Gastroesophageal sphincter (tissue), 4 donors: ENCODE measurements at places on chromosomes 6 and 20.

- H3K36me3 ChIP-seq = peaks cover 52% of the 10 kb centered on the region
- ATAC-seq = no peak
- no peaks in the 10 kb centered on the region for H3K27me3 ChIP-seq
- no peaks in the 10 kb centered on the region for H3K4me1 ChIP-seq
- no peak overlapping the region for H3K27ac ChIP-seq
Observed at GRCh38 chr6:34295721-34296120, 46.9 kb upstream of the SMIM29 start.

DNA sequence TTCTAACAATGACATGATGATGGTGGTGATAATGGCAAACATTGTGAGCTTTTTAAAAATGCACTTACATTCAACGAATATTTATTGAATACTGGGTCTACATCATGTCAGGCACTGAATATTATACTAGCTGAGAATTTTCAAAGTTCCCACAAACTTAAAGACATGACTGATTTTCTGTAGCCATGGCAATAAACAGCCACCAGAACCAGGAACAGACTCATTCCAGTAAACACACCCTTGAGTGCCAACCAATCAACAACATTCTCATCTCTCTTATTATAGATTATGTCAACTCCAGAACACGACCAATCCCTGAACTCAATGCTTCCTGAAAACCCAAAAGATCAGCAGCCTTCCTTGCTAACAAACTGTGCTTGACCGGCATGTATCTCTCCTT lies 212.4 kb upstream of the RUNX2 start:
- no peak for ATAC-seq
- no peaks in the 10 kb centered on the region for H3K27me3 ChIP-seq
- H3K4me1 ChIP-seq = no peaks in the 10 kb centered on the region
- H3K36me3 ChIP-seq = no peaks in the 10 kb centered on the region
- H3K4me3 ChIP-seq = no peak overlapping the region
- H3K27ac ChIP-seq = no peak overlapping the region

DNA sequence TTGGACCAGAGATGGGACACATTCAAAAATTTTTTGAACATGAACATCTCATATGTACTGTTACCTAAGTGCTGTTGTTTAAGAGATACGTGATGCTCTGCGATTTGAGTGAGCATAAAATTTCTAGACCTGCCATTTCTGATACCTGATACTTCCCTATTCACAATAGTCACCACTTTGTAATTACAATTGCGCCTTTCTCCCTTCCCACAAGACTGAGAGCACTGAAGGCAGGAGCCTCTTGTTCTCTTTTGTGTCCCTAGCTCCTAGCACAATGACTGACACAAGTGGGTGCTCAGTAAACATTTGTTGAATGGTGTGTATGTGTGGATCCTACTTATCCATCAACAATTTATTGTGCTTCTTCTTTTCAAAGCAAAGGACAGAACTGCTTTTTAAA lies 92.8 kb upstream of the TMEM30A start:
- ATAC-seq = no peak
- H3K27me3 ChIP-seq = no peaks in the 10 kb centered on the region

DNA sequence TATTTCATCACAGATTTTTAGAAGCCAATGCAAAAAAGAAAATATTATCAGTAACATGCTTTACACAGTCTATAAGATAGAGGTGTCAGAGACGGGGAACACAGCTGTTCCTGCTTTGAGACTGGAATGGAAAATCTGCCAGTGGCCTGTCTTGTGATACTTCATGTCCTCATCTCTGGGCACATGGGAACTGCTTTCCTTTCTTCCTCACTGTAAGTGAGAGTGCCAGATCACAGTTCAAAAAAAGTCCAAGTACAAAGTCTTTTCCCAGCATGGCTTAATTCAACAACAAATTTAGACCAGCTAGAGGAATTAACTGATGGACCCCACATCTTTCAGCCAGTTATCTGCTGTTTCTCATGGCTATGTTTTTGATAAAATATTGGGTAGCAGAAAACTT lies 490.4 kb downstream of the CDKAL1 start:
- H3K4me3 ChIP-seq = no peak overlapping the region
- H3K27me3 ChIP-seq = no peaks in the 10 kb centered on the region
- no peaks in the 10 kb centered on the region for H3K4me1 ChIP-seq
- no peaks in the 10 kb centered on the region for H3K36me3 ChIP-seq
- ATAC-seq = no peak

- no peaks in the 10 kb centered on the region for H3K4me1 ChIP-seq
- peaks cover 10% of the 10 kb centered on the region for H3K27me3 ChIP-seq
- H3K4me3 ChIP-seq = no peak overlapping the region
- no peak for ATAC-seq
Observed at GRCh38 chr6:10101551-10102252, 313.2 kb downstream of the TFAP2A start.

DNA sequence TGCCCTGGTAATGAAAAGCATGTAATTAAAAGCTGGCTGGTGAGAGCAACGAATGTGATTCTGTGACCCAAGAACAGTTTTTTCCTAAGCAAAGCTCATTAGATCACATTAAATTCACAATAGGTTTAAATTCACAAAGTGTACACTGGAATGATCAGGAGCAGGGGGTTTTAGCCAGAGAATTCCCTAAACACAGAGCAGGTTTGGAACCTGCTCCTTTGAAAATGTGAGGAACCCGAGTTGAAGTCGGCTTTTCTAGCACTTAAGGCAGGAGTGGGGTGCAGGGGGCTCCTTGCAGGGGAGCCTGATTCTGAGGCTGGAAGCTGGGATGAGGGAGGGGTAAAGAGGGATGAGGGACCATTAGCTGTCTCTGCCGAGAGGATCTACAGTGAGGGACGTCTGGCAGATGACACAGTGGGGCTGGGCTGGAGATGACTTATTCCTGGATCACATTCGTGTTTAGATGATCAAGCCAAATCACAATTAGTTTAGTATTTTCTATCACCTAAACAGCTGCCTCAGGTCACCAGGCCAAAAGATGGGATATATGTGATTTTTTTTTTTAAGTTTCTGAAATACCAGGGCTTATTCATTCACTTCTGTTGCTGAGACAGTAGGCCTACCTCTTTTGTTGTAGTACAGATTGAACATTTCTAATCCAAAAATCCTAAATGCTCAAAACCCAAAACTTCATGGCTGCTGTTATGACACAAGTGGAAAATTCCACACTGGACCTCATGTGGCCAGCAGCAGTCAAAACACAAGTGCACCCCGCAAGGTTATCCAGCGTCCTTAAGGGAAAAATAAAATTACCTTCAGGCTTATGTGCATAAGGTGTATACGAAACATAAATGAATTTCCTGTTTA lies 93.1 kb upstream of the HIVEP1 start:
- no peak for ATAC-seq
- peak overlapping the region; percentile 53 for H3K27ac ChIP-seq
- H3K4me1 ChIP-seq = no peaks in the 10 kb centered on the region
- H3K27me3 ChIP-seq = no peaks in the 10 kb centered on the region

GRCh38 chr20:24147479-24147878 lies 158.9 kb upstream of the GGTLC1 start:
- H3K4me1 ChIP-seq = no peaks in the 10 kb centered on the region
- ATAC-seq = no peak
- peaks cover 3% of the 10 kb centered on the region for H3K27me3 ChIP-seq
- no peaks in the 10 kb centered on the region for H3K36me3 ChIP-seq
- no peak overlapping the region for H3K27ac ChIP-seq
- no peak overlapping the region for H3K4me3 ChIP-seq

DNA sequence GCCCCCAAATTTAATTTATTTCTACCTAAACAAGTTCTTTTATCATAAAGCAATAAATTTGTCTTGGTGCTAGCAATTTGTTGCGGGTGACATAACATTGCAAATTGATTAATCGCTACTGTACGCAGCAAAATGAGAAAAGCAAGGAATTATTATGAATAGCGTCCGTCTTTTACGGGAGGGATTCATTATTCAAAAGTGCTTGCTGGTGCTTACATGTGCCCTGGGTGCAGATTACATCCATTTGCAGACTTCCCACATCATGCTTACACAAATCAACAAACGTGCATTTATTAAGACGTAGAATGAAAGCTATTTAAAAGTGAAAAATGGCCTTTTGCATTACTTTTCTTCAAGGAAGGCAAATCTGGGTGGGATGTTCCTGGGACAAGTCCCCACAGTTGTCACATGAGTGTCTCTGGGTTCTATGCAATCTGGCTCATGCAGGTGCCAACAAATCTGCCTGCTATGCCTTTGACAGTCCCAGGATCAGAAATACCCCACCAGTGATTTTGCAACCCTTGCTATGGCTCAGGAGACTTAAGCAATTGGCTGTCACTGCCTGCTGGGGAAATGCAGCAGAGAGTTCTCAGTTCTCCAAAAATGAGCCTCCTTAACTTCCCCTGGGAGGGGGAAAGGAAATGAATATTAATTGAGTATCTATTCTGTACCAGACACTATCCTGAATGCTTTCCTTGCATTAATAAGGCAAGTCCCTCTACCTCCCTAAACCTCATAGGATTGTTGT lies 30.1 kb upstream of the MAFB start:
- no peak for ATAC-seq
- no peak overlapping the region for H3K4me3 ChIP-seq
- no peaks in the 10 kb centered on the region for H3K36me3 ChIP-seq
- peaks cover 17% of the 10 kb centered on the region for H3K27me3 ChIP-seq
- no peaks in the 10 kb centered on the region for H3K4me1 ChIP-seq
- H3K27ac ChIP-seq = no peak overlapping the region

DNA sequence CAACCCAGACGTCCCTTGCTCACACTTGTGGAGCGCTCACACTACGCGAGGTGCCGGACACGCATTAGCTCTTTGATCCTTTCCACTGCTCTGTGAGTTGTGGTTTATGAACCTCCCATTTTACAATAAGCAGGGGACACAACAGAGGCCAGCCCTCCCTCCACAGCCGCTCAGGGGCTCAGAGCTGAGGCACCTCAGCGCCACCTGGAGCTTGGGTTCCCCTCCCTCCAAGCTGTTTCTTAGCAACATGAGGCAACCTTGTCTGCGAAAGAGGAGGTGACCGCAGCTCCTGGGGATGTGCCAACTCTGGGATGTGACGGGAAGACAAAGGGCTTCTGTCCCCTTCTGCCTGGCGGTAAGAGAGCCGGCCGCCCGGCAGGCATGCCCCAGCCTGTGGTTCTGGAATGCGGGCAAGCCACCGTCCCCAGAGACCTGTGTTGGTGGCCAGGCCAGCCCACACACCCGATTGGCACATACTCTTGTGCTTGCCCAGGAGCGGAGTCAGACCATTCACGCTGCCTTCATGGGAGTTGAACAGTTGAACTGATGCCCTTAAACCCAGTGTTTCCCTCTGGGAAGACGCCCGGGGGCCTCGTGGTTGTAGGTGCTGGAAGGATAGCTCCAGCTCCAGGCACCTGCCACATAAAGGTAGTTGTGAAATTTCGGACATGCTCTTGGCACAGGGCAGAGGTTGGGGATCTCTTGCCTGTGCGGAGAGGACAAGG lies 44.5 kb downstream of the RBM38 start:
- H3K27ac ChIP-seq = peak overlapping the region; percentile 91
- H3K4me3 ChIP-seq = no peak overlapping the region
- H3K4me1 ChIP-seq = peaks cover 85% of the 10 kb centered on the region
- no peaks in the 10 kb centered on the region for H3K27me3 ChIP-seq
- H3K36me3 ChIP-seq = no peaks in the 10 kb centered on the region

DNA sequence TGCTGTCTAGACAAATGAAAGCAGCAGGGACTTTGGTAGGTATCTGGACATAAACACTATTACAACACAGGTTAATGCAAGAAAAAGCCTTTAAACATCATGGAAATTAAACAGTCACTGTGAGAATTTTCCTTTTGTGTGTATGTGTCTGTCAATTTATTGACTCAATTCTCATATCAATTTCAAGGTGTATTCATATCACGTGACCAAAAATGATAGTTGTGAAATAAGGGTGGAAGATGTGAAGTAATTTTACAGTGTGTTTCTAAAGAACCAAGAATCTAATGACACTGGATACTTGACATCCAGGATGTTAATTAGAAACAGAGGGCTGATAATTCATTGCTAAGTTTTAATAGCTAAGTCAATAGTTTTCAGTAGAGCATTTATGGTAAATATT lies 244.0 kb downstream of the TMEM242 start:
- H3K27me3 ChIP-seq = no peaks in the 10 kb centered on the region
- H3K36me3 ChIP-seq = no peaks in the 10 kb centered on the region
- no peak for ATAC-seq

- H3K27me3 ChIP-seq = no peaks in the 10 kb centered on the region
- H3K4me3 ChIP-seq = no peak overlapping the region
- H3K27ac ChIP-seq = no peak overlapping the region
- no peak for ATAC-seq
Observed at GRCh38 chr20:11675920-11676629, 241.6 kb upstream of the BTBD3 start.

DNA sequence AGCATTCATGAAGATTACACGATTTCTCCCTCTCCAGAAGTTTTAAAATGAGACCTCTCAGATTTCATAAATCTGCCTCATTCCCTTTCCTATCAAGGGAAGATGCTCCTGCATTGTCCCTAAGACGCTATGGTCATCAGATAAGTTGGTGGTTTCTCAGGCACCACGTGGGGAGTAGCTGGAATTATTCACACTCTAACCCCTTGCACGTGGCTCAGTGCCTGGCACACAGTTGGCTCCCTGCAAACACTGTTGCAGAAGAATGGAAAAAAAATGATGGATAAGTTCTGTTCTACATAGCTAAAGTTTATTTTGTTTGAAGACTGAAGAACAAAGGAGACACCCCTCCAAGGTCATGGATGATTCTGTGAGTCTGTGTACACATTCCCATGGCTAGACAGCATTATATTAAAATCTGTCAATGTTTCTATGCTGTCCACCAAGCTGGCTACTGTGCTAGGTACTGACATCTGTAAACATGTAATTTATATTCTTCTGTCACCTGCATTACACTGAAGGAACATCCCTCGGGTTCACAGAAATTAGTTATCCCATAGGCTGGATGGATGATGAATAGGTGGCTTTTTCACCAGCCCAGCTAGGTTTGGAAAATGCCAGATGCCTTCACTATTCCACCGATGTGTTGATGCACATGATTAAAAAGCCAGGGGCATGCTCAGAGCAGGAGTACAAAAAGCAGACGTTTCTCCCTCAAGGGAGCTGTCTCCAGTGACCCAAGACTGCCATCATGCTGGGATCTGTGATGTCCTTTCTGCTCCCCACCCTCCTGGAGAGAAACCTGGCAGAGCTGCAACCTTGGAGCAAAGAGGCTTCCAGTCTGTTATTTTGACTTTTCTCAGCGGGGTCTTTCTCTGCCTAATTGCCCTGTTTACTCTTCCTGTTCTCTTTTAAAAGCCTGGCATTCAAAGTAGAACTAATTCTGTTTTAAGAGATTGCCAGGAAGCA lies 610.5 kb downstream of the UTRN start:
- no peak for ATAC-seq
- H3K36me3 ChIP-seq = no peaks in the 10 kb centered on the region
- no peaks in the 10 kb centered on the region for H3K27me3 ChIP-seq
- no peak overlapping the region for H3K27ac ChIP-seq
- H3K4me1 ChIP-seq = no peaks in the 10 kb centered on the region
